ENCODE measurements at places on chromosomes 1 and 21. TPM values are rescaled to one million over a fixed set of nuclear protein-coding genes. Genes with fewer than 3 reads are reported as not detected.
A peak's percentile ranks its signal among the peaks of the same experiment; 100 is the strongest.

DNA sequence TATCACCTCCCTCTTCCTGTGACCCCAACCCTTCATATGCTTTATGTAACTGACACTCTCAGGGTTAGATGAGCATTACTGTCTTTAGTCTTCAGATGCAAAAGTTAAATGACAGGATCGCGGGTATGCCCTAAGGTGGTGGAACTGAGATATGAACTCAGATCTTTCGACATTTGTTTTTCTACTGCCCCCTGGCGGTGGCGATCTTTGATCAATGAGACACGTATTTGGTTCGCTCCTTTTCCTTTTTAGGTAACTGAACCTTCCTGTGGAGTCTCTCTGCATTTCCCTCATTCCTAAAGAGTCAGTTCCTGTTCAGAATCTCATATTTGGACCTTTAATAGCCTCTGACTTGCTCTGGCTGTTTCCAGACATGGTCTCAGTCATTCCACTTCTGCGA is 47.8 kb upstream of the ZP4 start:
- DNase-seq, result no peak

GRCh38 chr1:201714542-201715329 is 114.2 kb upstream of the IPO9 start:
- DNase-seq, result peak; percentile 75

GRCh38 chr1:40819101-40819500 is 35.5 kb downstream of the KCNQ4 start:
- no peak for DNase-seq

Gene PLPP3
- total RNA-seq, result 65.8 TPM

Gene LIN28A
- total RNA-seq, result not detected

All from heart right ventricle (tissue), 16 donors.